ENCODE measurements at places on chromosomes 4 and X.

DNA sequence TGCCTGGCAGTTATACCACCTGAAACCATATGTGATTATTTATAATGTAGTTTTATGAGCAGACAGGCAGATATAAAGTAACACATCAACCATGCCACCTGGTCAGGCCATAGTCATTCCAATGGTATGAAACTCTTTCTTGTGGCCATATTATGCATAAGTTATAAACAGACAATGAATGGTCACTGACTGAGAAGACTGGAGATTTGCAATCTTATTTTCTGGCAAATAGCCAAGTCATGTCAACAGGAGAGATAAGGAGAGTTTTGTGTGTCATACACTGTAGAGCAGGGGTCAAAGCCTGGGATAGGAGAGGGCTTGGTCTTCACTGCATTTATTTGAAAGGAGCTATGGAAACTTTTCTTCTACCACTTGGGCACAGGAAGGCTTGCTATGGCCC is 29.5 kb downstream of the SORBS2 start:
- no peak for DNase-seq

DNA sequence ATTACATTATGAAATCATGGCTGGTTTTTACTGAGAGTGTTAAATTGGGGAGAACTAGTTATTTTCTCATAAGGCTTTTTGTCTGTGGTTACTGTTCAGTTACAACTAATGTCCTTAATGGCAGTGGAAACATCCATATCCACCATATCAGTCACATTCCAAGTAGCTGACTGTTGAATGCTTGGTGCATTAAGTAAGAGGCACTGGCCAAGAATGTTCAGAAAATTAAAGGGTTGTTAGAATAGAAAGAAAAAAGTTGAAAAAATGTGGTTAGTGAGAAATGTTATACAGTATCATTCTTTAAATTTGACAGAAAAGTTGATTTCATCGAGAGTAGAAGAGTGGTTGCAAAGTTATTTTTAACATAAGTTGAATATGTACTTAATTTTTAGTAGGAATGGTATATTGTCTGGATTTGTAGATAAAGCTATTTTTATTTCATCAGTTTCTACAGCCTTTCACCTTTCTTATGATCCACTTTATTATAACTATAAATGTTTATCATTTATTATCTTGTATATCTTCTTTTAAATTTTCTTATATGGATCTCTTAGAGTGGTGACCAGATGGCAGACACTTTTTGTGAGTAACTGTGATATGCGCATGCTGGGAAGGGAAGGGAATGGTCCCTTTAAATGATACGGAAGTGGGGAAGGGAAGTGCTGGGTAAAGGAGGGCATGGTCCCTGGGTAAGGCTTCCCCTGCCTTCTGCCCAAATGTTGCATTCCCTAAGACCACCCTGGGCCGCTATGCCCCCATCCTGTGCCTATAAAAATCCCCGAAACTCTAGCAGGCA is 2407.1 kb downstream of the ARAP2 start:
- DNase-seq = no peak

DNA sequence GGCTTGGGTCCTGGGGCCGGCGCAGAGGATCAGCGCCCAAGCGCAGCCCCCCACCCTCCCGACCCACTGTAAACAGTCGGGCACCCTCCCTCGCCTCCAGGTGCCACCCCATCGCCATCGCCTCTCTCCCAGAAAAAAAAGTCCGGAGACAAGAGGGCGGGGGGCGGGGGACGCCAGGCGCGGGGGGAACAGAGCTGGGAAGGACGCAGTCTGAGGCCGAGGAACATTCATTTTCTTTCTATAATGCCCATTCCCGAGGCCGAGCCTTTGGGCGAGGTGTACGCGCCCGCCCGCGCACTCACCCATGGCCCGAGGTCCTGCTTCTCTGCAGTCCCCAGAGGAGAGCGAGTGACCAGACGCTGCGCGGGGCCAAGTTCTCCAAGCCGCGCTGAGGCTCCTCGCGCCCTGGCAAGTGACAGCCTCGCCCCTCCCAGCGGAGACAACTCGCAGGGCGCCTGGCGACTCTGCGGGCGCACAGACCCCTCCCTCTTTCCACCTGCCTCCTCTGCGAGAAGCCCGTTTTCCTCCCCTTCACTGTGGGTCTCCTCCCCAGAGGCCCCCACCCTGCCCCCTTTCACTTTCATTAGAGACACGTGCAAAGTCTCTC is 63.5 kb upstream of the WDR17 start:
- DNase-seq = no peak

- no peak for DNase-seq
These were observed 280.8 kb upstream of the ZCCHC13 start for GRCh38 chrX:74023203-74023602.

GRCh38 chr4:16082041-16082425 is 1.8 kb downstream of the PROM1 start:
- no peak for DNase-seq

DNA sequence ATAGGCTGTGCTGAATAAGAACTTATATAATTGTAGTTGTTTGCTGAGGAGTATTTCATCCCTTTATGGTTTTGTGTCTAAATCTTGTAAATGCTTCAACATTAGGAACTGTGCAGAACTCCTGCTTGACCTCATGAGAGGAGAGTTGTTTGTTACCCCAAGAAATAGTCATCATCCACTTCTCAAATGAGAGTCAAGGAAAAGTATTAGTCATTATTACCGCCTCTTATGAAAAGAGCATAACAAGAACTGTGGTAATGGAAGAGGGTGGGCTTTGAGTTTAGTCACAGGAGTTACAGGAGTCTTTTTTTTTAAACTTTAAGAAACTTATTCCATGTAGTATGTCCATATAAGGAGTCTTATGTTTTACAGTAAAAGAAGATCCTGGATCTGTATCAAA is 132.9 kb downstream of the RAP1GDS1 start:
- no peak for DNase-seq

DNA sequence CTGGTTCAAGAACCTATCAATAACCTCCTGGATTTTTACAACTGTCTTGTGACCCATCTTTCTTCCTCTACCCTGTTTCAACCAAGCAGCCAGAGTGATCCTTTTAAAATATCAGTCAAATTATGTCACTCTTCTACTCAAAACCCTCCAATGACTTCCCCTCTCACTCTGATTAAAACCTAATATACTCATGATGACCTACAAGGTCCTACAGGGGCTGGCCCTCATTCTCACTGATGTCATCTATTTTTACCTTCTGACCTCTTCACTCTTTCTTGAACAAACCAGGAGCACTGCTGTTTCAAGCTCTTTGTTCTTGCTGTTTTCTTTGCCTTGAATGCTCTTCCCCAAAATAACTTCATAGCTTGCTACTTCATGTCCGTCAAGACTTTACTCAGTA is 48.5 kb downstream of the ARHGEF38 start:
- no peak for DNase-seq

GRCh38 chr4:72663828-72664227 is 94.8 kb upstream of the ADAMTS3 start:
- no peak for DNase-seq
